ENCODE measurements at places on chromosomes 6 and 20. TPM values are rescaled to one million over a fixed set of nuclear protein-coding genes. Genes with fewer than 3 reads are reported as not detected.

MCCD1 gene
- total RNA-seq, result not detected

PLAGL2 gene
- 1.3 TPM for total RNA-seq

EYA2 gene
- 0.14 TPM for total RNA-seq

GMPR gene
- total RNA-seq, result 9.7 TPM

THEMIS gene
- total RNA-seq, result under 0.01 TPM

UFL1 gene
- 31.0 TPM for total RNA-seq

TTLL9 gene
- under 0.01 TPM for total RNA-seq

FERMT1 gene
- 2.8 TPM for total RNA-seq

PPP1R3G gene
- total RNA-seq, result 2.8 TPM

NHSL1 gene
- total RNA-seq, result 6.8 TPM

SCRT2 gene
- not detected for total RNA-seq

ADGB gene
- total RNA-seq, result not detected
